ENCODE measurements at places on chromosomes 13 and 19. TPM values are rescaled to one million over a fixed set of nuclear protein-coding genes. Genes with fewer than 3 reads are reported as not detected.

GRCh38 chr13:40680659-40681323 lies 14.3 kb upstream of the FOXO1 start:
- no peak for DNase-seq
- H3K27ac ChIP-seq: no peak overlapping the region
- H3K27me3 ChIP-seq: no peaks in the 10 kb centered on the region
- H3K36me3 ChIP-seq: no peaks in the 10 kb centered on the region
- H3K4me3 ChIP-seq: no peak overlapping the region

DNA sequence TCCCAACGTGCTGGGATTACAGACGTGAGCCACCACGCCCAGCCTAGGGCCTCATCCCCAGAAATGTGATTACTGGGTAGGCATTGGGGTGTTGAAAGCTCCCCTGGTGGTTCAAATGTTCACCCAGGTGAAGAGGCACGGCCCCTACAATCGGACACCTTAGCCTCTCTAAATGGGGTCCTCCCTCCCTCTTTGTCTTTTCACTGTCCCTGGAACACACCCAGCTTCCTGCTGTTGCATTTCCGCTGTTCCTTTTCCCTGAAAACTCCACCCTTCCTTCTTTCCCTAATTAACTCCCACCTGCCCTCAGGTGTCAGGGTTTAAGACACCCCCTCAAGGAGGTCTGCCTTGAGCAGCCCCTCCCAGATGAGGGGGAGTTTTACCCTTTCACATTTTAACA lies 3.6 kb upstream of the PRODH2 start:
- H3K4me3 ChIP-seq: no peak overlapping the region
- DNase-seq: no peak
- no peak overlapping the region for H3K27ac ChIP-seq
- peaks cover 3% of the 10 kb centered on the region for H3K4me1 ChIP-seq

DNA sequence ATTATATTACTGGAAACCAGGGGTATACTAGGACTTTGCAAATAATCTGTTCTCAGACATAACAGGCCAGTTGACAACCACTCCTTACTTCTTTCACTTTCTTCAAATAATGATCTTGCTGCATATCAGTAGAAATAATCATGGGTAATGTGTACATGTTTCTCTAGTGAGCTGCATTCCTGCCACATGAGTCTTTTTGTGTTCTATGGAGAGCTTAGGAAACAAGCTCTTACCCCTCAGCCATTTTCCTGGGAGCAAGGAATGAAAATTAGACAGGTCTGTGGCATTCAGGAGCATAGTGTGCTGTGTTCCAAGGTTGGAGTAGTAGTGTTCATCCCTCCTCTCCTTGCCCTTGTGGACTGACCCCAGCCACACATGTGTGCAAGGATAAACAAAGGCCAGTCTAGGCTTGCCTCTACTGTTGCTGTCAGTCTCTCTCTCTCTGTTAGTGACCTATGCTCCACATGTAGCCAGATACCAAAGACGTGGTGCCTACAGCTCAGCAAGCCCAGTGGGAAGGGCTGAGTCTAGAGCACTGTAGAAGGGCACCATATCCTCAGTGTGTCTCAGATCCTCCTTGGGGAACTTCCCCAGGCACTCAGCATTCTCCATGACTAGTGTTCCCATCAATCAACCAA lies 11.5 kb upstream of the OXGR1 start:
- no peaks in the 10 kb centered on the region for H3K4me1 ChIP-seq
- H3K27ac ChIP-seq: no peak overlapping the region
- no peak for DNase-seq
- H3K27me3 ChIP-seq: peaks cover 8% of the 10 kb centered on the region
- no peak overlapping the region for H3K4me3 ChIP-seq

- peaks cover 2% of the 10 kb centered on the region for H3K36me3 ChIP-seq
- no peak overlapping the region for H3K4me3 ChIP-seq
- H3K27me3 ChIP-seq: no peaks in the 10 kb centered on the region
- no peak for DNase-seq
- peaks cover 2% of the 10 kb centered on the region for H3K4me1 ChIP-seq
Observed at GRCh38 chr13:45224176-45224575, 23.3 kb upstream of the KCTD4 start.

- H3K36me3 ChIP-seq: peaks cover 27% of the 10 kb centered on the region
- H3K4me1 ChIP-seq: peaks cover 36% of the 10 kb centered on the region
- H3K4me3 ChIP-seq: no peak overlapping the region
- peak overlapping the region; percentile 87 for H3K27ac ChIP-seq
- no peaks in the 10 kb centered on the region for H3K27me3 ChIP-seq
- peak; percentile 61 for DNase-seq
Observed at GRCh38 chr13:29543230-29544215, 52.0 kb downstream of the SLC7A1 start.

GRCh38 chr19:12953799-12954611 lies 3.0 kb downstream of the GADD45GIP1 start:
- peak overlapping the region; percentile 82 for H3K27ac ChIP-seq
- peak overlapping the region; percentile 49 for H3K4me3 ChIP-seq
- H3K4me1 ChIP-seq: peaks cover 26% of the 10 kb centered on the region
- H3K27me3 ChIP-seq: no peaks in the 10 kb centered on the region
- H3K36me3 ChIP-seq: peaks cover 52% of the 10 kb centered on the region

DNA sequence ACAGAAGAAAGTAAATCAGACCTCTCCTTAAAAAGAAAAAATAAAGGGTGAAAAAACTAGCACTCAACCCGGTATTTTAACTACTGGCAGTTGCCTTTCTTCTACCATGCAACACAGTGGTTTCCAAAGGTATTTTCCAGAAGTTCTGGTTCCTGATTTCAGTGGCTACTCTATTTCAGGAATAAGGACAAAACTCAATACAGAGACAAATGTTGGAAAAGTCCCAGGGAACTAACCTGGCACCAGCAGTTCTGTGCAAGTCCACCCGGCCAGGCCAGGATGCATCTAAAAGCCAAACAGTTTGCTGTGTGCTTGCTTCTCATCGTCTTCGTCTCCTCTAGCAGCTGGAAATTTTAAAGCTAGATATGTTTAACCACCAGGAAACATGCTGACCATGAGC lies 52.5 kb downstream of the FOXO1 start:
- H3K27me3 ChIP-seq: no peaks in the 10 kb centered on the region
- peaks cover 76% of the 10 kb centered on the region for H3K4me1 ChIP-seq
- peak overlapping the region; percentile 89 for H3K4me3 ChIP-seq
- H3K27ac ChIP-seq: peak overlapping the region; percentile 97
- peaks cover 32% of the 10 kb centered on the region for H3K36me3 ChIP-seq

DNA sequence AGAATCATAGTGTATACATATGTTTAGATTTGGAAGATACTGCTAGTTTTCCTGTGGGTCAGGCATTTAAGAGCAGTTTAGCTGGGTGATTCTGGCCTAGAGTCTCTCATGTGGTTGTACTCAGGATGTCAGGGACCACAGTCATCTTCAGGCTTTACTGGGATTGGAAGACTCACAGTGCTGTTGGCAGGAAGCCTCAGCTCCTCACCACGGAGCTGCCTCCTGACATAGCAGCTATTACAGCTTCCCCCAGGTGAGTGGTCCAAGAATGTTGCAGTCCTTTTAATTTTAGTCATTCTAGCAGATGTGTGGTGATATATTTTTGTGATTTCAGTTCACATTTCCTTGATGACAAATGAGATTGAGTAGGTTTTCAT lies 16.9 kb upstream of the GPR18 start:
- H3K27me3 ChIP-seq: no peaks in the 10 kb centered on the region
- H3K4me1 ChIP-seq: peaks cover 65% of the 10 kb centered on the region
- peak overlapping the region; percentile 16 for H3K4me3 ChIP-seq
- peak; percentile 80 for DNase-seq

GRCh38 chr13:72823724-72824123 lies 41.8 kb downstream of the PIBF1 start:
- no peak overlapping the region for H3K27ac ChIP-seq
- no peak overlapping the region for H3K4me3 ChIP-seq

DNA sequence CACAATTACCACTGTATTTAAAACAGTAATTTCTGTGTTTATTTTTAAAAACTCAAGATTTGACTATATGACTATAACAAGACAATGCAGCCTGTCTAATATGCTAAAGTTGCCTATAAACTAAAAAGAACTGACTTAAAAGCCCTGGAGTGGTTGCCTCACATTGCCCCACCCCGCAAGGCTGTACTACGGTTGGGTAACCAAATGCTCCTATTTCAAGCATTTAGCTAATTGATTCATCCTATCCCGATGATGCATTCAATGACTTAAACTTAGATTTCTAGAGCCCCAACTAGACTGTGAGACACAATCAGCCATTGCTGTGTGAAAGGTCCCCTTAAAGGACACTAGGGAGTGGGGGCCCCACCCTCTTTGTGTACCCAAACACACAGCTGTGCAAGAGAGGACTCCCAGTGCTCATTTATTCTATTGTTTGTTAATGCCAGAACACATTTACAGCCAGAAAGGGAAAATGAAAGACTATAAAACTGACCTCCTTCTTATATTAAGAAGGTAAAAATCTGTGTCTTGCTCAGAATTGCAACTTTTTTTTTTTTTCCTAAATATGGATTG lies 66.9 kb downstream of the MIPEP start:
- no peak for DNase-seq
- H3K4me3 ChIP-seq: no peak overlapping the region
- no peaks in the 10 kb centered on the region for H3K4me1 ChIP-seq
- H3K36me3 ChIP-seq: peaks cover 9% of the 10 kb centered on the region
- no peaks in the 10 kb centered on the region for H3K27me3 ChIP-seq

DNA sequence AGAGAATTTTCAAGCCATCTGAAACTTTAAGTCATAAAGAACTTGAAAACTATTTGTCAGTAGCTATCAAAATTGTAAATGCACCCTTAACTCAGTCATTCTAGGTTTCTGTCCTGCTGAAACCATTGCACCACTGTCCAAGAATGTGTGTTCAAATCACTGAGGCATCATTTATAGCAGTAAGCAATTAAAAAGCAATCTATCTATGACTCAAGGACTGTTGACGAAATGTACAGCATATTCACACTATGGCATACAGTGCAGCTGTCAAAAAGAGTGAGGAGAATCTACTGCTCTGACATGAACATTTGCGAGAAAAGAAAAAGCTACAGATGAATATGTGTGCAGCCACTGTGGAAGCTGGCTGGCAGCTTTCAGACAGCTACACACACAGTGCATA lies 71.2 kb downstream of the ING1 start:
- no peak for DNase-seq
- peaks cover 15% of the 10 kb centered on the region for H3K27me3 ChIP-seq
- peaks cover 2% of the 10 kb centered on the region for H3K36me3 ChIP-seq
- no peaks in the 10 kb centered on the region for H3K4me1 ChIP-seq
- no peak overlapping the region for H3K4me3 ChIP-seq

DNA sequence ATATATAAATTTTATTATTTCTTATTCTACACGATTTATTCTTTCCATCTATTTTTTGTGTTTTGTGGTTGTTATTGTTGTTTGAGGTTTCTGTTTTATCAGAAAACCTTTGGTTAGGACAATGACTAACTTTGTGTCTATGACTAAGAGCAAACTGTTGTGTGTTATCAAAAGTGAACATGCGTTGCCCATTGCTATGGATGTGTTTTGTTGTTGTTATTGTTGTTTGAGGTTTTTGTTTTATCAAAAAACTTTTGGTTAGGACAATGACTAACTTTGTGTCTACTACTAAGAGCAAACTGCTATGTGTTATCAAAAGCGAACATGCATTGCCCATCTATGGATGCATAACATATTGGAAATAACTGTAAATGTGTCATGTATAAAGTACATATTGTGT lies 692.3 kb downstream of the SLITRK1 start:
- no peak overlapping the region for H3K27ac ChIP-seq
- no peaks in the 10 kb centered on the region for H3K4me1 ChIP-seq
- no peaks in the 10 kb centered on the region for H3K27me3 ChIP-seq
- H3K4me3 ChIP-seq: no peak overlapping the region

Gene ALG11
- 28.0 TPM for total RNA-seq

Gene SLC25A42
- total RNA-seq: 8.1 TPM

Gene ACTN4
- total RNA-seq: 243 TPM

Gene ZNF83
- total RNA-seq: 26.3 TPM

Gene ZNF534
- total RNA-seq: not detected

Gene FNDC3A
- 22.1 TPM for total RNA-seq

Gene SPACA4
- not detected for total RNA-seq

Data from activated CD4-positive, alpha-beta T cell treated with anti-CD3 and anti-CD28 coated beads, Interleukin-2, amount 10 ng/mL, durations not matched to agents 24 days and 14 days (primary cell).